ENCODE measurements at places on chromosomes 2 and 18. TPM values are rescaled to one million over a fixed set of nuclear protein-coding genes. Genes with fewer than 3 reads are reported as not detected.

Gene DCC
- total RNA-seq: not detected

Gene VWA3B
- total RNA-seq: not detected

Gene FOXD4L1
- 0.31 TPM for total RNA-seq

Gene GEN1
- total RNA-seq: 31.0 TPM

Gene PROC
- total RNA-seq: not detected

DNA sequence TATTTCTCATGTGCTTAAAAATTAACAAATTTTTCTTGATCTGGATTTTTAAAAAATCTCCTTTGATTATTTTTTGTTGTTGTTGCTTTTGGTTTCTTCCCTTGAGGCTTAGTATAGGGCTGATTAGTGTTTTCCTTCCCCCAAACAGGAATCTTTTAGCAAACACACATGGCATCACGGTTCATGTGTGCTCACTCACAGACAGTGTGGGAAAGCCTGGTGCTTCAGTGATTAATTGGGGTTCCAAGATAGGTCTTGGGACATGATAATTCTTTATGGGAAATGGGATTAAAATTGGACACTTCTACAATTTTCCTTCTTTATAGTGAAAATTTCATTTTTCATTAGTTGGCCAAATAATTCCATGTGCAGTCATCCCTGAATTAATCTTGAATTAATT is 153.9 kb upstream of the SOX11 start:
- H3K4me1 ChIP-seq: no peaks in the 10 kb centered on the region
- no peak overlapping the region for H3K4me3 ChIP-seq
- peaks cover 4% of the 10 kb centered on the region for H3K36me3 ChIP-seq
- DNase-seq: no peak
- no peak overlapping the region for H3K27ac ChIP-seq
- no peaks in the 10 kb centered on the region for H3K27me3 ChIP-seq

- H3K4me3 ChIP-seq: no peak overlapping the region
- peaks cover 21% of the 10 kb centered on the region for H3K27me3 ChIP-seq
- no peaks in the 10 kb centered on the region for H3K4me1 ChIP-seq
- H3K36me3 ChIP-seq: no peaks in the 10 kb centered on the region
Measured at GRCh38 chr2:67883316-67884087, 179.3 kb downstream of the C1D start.

- peaks cover 15% of the 10 kb centered on the region for H3K27me3 ChIP-seq
- no peaks in the 10 kb centered on the region for H3K36me3 ChIP-seq
- H3K27ac ChIP-seq: no peak overlapping the region
- H3K4me3 ChIP-seq: no peak overlapping the region
- no peaks in the 10 kb centered on the region for H3K4me1 ChIP-seq
Measured at GRCh38 chr2:12244070-12244469, 472.7 kb upstream of the TRIB2 start.

GRCh38 chr2:224405412-224405811 is 3.5 kb upstream of the FAM124B start:
- H3K4me1 ChIP-seq: peaks cover 12% of the 10 kb centered on the region
- no peak overlapping the region for H3K4me3 ChIP-seq
- no peaks in the 10 kb centered on the region for H3K36me3 ChIP-seq
- no peaks in the 10 kb centered on the region for H3K27me3 ChIP-seq
- DNase-seq: no peak

GRCh38 chr18:25830787-25831186 is 259.6 kb downstream of the SS18 start:
- H3K36me3 ChIP-seq: no peaks in the 10 kb centered on the region
- DNase-seq: no peak
- no peak overlapping the region for H3K27ac ChIP-seq
- no peak overlapping the region for H3K4me3 ChIP-seq
- H3K4me1 ChIP-seq: no peaks in the 10 kb centered on the region

Data from natural killer cell treated with Interleukin-12 subunit alpha and Interleukin-12 subunit beta and Interleukin-15 and Interleukin-18, amount 100 ng/mL, for 72 hours (primary cell).